ENCODE measurements at places on chromosomes 6 and 20. TPM values are rescaled to one million over a fixed set of nuclear protein-coding genes. Genes with fewer than 3 reads are reported as not detected.

The SNRPB gene
- polyA plus RNA-seq: 144 TPM

DNA sequence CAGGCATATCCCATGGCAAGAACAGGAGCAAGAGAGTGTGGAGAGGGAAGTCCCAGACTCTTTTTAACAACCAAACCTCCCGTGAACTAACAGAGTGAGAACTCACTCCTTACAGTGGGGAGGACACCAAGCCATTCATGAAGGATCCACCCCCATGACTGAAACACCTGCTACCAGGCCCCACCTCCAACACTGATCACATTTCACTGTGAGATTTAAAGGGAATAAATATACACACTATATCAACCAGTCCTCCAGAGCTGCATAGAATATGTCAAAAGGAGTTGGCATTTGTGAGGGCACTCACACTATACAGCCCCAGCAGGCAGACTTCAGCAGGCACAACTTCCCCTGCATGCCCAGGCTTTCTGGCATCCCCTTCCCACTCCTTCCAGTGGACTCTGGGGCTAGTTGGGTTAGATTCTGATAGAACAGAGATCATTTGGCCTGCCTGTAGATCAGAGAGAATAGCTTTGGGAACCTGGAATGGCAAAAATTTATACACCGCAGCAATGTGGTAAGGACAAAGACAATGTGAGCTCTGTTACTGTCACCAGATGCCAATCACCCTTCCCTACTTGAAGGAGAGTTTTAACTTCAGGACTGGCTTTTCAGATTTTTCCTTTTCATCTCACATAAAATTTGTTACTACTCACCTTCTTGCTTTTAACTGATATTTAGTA lies 25.2 kb upstream of the TENT5A start:
- no peak for DNase-seq

DNA sequence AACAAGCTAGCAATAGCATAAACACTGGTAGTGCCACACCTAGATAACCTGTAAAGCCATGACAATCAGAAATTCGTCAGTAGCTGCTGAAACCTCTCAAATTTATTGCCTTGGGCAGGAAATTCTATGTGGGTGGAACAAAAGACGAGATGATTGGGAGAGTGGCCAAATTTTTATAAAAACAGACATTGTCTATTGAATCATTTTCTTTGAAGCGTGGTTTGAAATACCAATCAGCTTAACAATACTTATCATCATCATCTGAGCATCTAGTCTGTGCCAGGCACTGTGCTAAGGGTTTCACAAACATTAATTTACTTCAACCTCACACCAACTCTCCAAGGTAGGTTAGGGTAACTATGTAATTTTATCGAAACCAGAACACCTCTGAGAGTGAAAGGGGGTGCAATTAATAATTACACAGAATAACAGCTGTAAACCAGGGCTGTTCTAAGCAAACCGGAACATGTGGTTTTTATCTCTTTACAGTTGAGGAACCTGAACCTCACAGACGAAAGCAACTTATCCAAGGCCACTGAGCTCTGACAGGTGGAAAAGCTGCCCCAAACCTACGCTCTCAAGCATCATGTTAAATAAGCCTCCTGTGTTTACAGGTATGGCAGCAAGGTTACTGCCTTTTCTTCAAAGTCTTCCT lies 43.4 kb downstream of the NHSL1 start:
- no peak for DNase-seq

DNA sequence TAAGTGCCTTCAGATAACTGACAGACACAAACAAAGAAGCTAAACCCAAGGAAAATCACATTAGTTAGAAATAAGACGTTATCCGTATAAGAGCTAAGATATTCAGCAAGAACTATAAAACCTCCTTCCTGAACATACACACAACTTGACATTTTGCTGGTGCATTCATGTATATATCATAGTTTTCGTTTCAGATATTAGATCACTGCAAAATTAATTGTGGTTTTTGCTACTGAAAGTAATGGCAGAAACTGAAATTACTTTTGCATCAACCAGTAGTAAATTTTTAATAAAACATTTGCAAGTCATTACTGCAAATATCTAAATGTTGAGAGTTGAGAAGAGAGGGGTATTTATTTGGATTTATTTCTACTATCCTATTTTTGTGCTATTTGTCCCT lies 26.1 kb upstream of the KCNQ5 start:
- DNase-seq: no peak

The PRDM1 gene
- polyA plus RNA-seq: 0.86 TPM

GRCh38 chr6:56393615-56394612 lies 146.5 kb upstream of the COL21A1 start:
- no peak for DNase-seq

DNA sequence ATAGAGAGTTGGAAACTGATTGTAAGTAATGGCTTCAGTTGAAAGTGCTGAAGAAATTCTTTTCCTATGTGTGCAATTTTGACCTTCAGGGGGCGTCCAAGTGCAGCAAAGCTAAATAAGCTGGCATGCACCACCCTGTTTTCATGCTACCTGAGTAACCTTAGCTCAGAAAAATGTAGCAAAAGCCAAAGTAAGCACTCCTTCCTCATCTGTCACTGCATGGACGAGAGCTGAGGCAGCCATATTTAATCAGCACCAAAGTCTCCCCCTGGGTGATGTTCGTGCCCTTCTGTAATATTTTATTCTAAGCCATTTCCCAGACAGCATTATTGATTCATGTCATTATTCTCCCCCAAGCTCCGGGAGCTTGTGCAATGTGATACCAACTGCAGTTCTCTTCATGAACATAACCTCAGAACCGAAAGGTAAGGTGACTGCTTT lies 123.1 kb downstream of the RPS12 start:
- no peak for DNase-seq

The GABRR2 gene
- not detected for polyA plus RNA-seq

GRCh38 chr20:48843057-48843806 lies 15.4 kb upstream of the PREX1 start:
- no peak for DNase-seq

DNA sequence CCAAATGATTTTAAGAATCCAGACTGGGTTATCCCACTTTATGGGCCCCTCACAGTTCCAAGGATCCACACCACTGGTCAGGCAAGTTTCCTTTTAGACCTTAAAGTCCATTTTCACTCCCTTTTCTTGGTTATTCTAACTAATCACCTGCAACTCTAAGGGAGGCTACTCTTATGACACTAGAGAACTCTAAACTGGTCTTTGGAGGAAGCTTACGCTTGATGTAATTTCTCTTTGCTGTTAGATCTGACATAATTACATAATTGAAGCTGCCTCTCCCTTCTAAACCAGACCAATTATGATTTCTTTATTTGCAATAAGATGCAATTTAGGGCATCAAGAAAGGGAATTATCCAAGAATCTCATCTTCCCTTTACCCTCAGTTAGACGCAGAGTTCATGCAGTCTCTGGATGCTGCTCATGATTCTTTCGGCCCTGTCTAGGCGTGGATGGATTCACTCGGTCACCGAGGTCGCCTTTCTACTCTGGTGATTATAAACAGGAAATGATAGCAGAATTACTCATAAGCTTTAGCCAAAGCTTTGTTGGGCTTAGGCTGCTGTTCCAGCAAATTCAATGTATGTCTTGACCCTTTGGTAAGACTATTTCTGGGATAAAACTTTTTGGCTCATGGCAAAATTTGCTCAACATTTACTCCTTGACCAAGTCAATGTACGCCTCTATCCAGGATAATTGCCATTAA lies 166.4 kb upstream of the PRND start:
- DNase-seq: no peak

The CLVS2 gene
- polyA plus RNA-seq: not detected

The POU5F1 gene
- 7.9 TPM for polyA plus RNA-seq

GRCh38 chr6:166464068-166465002 lies 81.6 kb upstream of the MPC1 start:
- no peak for DNase-seq

GRCh38 chr6:25219917-25220278 lies 59.3 kb upstream of the CARMIL1 start:
- no peak for DNase-seq

DNA sequence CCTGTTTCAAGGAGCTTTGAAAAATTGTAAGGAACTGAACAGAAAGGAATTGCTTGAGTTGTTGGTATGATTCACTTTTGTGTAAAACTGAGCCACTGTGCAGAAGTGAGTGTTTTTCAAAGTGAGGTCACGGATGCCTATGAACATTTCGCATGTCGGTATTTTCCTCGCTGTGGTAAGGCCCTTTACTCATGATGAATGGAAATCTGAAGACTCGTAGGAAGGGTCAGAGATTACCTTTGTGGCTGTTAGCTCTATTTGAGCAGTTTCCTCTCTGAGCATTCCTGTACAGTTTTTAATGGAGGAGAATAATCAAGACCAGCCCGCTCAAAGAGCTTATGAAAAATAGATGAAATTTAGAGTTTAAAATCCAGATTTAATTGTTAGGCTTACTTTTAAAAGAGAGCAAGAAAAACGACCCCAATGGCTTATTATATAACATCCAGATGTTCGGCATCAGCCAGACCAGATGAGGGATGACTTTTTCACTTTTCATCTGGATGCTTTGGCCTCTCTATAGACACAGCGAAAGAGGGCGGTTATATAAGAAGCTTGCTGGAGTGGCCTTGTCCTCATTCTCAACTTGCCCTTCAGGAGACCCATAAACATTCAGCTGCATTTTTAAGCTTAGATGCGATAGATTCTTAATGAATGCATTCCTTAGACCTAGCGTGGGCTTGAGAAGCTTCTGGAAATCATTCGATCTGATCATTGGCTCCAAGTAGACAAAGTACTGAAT lies 99.5 kb downstream of the CD83 start:
- peak; percentile 14 for DNase-seq

GRCh38 chr20:25315418-25316210 lies 67.7 kb downstream of the PYGB start:
- peak; percentile 19 for DNase-seq

DNA sequence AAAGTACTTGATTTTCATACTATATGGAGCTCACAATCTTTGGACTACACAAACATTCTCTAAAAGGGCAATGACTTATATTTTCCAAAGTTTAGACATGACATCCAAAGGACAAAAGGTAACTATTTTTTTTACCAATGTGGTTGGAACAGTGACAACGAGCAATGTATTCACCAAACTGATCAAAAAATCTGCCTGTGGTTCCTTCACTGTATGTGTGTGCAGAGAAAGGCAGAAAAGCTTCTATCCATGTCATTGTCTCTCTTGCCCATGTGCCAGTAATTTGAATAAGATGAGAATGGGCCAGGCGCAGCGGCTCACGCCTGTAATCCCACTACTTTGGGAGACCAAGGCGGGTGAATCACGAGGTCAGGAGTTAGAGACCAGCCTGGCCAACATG lies 25.5 kb downstream of the MCUR1 start:
- no peak for DNase-seq

DNA sequence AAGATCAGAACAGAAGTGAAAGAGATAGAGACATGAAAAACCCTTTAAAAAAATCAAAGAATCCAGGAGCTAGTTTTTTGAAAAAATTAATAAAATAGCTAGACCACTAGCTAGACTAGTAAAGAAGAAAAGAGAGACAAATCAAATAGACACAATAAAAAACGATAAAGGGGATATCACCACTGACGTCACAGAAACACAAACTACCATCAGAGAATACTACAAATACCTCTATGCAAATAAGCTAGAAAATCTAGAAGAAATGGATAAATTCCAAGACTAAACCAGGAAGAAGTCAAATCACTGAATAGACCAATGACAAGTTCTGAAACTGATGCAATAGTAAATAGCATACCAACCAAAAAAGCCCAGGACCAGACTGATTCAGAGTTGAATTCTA lies 29.6 kb upstream of the SENP6 start:
- no peak for DNase-seq

The NFKBIE gene
- polyA plus RNA-seq: 12.6 TPM

DNA sequence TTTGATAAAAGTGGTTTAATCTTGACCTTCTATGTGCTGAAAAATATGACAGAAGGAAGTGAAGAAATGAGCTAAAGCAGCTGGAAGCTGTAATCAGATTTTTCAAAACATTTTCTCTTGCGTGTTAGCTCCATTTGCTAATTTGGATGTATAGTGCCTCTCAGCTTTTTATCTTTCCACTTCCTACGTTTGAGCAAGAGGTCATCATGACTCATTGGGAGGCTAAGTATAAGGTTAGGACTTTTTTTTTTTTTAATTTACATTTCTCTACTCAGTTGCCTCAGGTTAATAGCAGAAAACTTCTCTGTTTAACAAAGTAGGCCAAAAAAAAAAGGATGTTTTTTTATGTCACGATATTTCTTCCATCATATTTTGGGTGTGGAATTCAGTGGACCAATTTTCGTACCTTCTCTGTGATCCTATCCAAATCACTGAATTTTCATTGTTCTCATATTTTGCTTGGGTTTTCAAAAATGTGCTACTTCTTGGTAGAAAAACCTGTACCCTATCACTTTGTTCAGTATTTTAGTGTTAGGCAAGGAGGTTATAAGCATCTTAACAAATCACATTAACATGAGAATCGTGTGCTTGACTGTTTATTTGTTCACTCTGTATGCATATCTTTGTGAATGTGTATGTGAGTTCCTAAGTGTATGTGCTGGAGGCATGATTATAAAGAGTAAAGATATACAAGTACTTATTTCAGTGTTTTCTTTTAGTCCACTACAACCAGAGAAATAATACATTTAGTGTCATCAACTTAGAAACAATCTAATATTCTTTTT lies 1028.3 kb upstream of the EYS start:
- no peak for DNase-seq

DNA sequence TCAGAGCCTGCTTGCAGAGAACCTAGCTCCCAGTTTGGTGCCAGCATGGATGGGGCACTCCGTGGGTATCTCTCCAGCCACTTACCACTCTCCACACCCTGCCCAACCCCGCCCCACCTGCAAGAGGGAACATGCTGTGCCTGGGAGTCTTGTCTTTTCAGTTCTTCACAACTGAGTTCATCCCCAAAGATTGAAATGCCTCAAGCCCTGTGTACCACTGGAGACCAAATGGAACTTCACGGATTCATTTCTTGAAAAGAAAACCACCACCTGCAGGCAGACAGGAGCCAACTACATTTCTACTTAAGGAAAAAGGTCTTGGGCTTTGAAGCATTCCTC lies 50.1 kb downstream of the TRERF1 start:
- no peak for DNase-seq

- DNase-seq: peak; percentile 93
Observed at GRCh38 chr6:33768644-33769120, 20.2 kb downstream of the LEMD2 start.

GRCh38 chr20:13238001-13238653 lies 17.1 kb downstream of the ISM1 start:
- DNase-seq: no peak

The SMIM28 gene
- polyA plus RNA-seq: not detected

The CLPSL1 gene
- polyA plus RNA-seq: not detected

- no peak for DNase-seq
Observed at GRCh38 chr6:28212510-28213212, 12.4 kb upstream of the ZSCAN9 start.

DNA sequence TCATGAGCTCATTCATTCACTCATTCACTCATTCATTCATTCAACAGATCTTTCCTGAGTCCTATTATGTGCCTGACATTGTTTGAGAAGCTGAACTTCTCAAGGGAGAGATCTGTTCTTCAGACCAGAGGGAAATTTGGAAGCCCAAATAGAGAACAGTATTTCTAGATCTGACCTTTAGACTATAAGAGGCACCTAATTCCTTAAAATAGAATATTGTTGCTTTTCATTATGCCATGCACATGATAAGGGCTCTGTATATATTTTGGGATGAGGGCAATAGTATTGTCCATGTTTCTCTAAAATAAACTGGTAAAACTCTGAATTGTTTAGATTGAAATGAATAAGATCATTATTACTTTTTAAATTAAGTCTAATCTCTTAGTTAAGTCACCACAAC lies 18.6 kb upstream of the DSP start:
- DNase-seq: no peak

The ALDH5A1 gene
- 11.0 TPM for polyA plus RNA-seq

The VGLL2 gene
- not detected for polyA plus RNA-seq

The ARG1 gene
- not detected for polyA plus RNA-seq

All from kidney (tissue), 22 donors.